GM12892 (cell line): ENCODE measurements at places on chromosomes 7 and 10.

DNA sequence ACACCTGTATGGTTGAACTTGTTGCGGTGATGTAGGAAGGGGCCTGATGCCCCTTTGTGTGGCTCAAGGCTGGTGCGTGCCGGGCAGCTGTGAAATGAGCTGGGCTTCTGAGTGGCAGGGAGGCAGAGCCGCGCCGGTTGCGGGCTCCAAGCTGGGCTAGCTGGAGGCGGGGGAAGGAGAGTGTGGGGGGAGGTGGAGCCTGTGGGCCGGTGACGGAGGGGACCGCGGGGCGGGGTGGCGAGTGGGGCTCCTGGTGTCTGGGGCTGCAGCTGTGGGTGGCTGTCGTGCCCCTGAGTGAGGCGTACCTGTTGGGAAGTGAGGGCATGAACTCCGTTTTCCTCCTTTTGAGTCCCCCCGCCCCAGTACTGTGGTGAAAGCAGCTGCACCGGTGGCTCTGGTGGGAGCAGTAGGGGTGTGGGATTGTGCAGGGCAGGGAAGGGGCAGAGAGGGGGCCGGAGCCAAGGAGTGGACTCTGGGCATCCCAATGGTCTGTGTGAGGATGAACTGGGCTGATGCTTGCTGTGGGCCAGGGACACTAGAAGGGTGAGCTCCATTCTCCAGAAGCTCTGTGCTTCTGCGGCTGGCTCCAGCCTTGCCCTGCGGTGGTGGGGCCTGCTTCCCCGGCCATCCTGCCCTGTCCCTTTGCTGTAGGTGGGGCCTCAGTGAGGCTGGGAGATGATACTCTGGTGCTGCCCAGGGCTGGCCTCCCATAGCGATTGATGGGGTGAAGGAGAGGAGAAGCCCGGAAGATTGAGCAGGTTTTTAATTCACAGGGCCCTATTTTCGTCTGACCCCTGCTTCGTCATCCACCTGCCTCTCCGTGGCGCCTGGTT lies 41.7 kb downstream of the INPP5A start:
- no peak for DNase-seq

GRCh38 chr10:28765641-28766040 lies 88.3 kb downstream of the BAMBI start:
- DNase-seq, result no peak

DNA sequence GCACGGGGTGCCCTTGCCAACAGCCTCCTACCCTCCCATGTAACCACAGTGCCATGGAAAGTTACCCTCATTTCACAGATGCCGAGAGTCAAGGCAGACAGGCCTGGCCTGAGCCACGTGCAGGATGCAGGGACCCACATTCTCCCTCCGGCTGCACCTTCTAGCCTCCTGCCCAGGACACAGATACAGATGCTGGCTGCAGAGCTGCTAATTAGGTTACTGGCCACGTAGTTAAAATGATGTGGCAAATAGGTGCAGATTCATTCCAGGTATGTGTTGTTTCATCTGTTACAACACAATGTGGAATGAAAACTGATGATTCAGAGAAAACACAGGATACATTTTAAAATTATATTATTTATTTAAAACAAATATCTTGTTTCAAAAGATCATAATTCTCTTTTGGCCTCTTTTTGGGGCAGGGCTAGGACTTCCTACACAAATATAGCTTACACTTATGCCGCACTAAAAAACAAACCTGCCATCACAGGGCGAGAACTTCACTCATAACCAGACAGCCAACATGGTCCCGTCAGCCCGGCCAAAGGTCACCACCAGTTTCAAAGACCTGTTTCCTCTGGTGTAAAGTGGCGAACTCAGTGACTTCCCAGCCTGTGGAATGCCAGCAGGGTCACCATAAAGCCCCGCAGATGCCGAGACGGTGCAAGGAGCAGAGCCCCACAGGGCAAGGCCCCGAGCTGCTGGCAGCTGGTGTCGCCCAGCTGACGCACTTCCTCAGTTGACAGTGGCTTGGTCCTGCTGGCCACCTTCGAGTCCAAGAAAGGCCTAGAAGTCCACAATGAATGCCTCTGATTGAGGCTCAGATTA lies 83.5 kb downstream of the TNS3 start:
- DNase-seq, result no peak

DNA sequence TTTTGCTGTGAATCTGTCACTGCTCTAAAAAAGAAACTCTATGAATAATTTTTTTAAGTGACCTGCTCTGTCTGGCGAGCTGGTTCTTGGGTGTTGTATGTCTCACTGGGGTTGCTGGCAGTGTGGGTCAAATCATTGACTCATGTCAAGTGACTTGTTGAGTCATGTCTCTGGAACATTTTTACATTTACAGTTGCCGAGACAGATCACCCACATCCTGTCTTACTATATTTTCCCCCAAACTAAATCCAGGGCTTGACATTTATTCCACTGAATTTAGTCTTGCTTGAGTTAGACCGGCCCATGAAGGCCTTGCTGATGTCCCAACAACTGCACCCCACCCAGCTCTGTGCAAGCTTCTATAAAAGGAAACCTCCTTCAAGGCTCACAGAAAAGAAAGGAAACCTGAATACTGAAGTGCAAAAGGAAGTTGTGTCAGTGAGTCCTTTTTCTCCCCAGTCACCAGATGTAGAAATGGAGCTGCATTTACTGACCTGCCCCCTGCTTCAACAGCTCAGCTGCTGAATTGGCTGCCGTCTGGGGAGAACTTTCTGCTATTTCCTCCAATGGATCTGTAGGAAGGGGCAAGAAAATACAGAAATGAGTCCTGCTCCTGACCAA lies 290.3 kb downstream of the TNS3 start:
- DNase-seq, result no peak

DNA sequence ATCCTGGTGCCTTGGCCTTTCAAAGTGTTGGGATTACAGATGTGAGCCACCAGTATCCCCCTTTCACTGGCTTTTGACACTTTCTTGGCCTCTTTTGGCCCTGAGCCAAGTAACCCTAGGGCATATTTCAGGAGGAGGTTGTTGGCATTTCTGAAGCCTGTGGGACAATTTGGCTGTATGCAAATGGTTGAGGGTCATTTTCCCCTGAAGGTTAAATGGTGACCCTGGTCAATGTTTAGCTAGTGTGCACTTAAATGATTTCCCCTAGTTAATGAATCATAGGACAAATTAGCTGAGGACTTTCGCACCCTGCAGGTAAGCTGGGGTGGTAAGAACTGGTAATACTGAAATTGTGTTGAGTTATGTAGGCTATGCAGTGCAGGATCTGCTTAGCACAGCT lies 660.5 kb downstream of the LRMDA start:
- no peak for DNase-seq

DNA sequence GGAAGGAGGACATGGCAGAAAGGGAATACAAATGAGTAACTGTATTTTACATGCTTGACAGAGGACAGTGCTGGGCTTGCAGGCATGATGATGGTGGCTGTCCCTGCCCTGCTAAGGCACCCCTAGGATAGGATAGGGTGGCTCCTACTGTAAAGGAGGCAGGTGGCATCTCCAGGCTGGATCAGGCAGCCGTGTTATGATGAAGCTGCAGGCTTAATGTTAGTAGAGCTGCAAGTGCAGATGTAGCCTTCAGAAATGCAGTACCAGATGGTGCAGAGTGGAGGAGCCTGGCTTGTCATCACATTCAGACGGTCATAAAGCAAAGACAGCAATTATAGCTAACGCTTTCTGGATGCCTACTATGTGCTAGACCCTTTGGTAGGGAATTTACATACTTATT lies 287.9 kb upstream of the PODXL start:
- DNase-seq, result no peak

DNA sequence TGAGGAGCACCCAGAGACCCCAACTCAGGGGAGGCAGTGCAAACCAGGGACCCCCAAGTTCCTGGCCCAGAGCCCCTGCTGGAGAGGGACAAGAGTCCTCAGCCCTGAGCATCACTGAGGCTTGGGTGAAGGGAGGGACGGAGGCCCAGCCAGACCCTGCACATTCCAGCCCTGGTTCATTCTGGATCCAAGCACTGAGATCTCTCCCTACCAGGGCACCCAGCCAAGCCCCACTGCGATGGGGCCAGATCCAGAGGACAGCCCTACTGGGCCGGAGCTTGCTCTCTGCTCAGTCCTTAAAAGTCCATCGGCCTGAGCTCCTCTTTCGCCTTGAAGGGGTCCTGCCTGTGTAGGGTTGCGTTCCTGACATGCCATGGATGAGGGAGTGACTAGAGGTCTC lies 40.5 kb upstream of the RABGEF1 start:
- no peak for DNase-seq

DNA sequence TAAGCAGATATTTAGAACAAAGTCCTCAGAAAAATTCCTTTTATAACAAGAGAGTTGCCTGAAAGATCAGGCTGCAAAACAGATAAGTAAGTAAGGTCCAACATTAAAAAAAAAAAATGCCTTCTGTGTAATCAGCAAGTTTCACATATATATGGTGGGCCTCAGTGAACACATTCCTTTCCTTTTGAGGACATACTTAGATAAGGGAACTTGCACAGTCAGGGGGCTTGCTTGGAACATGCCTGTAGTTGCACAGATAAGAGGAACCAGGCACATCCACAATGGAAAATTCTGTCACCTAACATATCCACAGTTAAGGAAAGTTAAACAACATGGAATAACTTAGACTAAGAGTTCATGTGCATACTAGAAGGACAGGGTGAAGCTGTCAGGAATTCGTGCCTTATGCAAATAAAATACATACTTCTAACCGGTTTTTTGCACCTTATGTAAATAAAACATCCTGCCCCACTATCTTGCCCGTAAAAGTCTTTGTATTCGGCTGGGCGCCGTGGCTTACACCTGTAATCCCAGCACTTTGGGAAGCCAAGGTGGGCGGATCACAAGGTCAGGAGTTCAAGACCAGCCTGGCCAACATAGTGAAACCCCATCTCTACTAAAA lies 257.3 kb downstream of the ZNF33B start:
- no peak for DNase-seq

DNA sequence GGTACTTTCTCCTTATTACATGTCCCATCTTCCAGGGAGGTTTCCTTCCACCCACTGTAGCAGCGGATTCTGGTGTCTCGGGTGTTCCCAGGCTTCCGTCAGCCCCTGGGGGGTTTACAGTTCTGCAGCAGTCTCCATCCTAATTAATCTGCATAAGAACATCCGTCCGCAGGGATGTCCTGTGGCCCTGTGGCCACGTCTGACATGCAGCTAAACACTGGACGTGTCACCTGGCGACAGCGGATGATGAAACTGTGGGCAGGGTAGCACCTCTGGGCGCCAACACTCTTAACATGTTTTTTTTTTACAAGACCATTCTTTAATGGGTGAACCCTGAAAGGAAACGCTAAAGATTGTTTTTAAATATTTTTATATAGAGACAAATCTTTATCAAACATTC lies 58.2 kb downstream of the DIP2C start:
- no peak for DNase-seq

GRCh38 chr7:95389516-95389915 lies 6.7 kb downstream of the PON3 start:
- no peak for DNase-seq

- no peak for DNase-seq
Measured at GRCh38 chr10:60230892-60231291, 158.8 kb downstream of the ANK3 start.

DNA sequence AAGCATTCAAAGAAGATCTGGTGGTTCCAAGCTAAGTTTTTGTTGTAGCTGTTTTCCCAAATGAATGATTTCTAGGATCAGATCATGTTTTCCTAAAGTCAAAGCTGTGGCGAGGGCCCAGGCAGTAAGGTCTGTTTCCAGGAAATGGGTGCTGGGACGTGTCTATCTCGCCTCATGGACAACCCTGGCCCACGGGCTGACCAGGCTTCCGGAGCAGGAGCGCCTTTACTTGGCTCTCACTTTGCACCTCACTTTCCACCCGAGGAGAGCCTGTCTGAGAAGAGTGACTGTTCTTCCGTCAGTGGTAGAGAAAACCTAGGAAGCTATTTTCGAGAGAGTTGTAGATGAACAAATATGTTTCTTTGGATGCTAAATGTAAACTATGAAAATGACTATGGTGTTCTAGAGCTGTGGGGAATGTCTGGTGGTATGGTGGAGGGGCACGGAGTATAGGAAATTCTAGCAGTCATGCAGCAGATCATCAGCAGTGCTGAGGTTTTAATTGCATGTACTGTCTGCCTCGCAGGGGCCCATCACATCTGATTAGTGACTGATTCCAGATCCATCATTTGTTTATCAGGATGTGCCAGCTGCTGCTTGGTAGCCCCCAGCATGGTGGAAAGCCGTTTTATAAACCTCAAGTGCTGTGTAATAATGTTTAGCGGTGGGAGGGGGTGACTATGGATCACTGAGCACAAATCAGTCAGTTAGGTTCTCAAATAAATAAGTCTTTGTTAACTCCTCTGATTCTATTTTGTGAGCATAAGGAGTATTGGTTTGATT lies 66.6 kb downstream of the VWC2 start:
- DNase-seq, result no peak
